ENCODE measurements at places on chromosomes 5 and 9.

DNA sequence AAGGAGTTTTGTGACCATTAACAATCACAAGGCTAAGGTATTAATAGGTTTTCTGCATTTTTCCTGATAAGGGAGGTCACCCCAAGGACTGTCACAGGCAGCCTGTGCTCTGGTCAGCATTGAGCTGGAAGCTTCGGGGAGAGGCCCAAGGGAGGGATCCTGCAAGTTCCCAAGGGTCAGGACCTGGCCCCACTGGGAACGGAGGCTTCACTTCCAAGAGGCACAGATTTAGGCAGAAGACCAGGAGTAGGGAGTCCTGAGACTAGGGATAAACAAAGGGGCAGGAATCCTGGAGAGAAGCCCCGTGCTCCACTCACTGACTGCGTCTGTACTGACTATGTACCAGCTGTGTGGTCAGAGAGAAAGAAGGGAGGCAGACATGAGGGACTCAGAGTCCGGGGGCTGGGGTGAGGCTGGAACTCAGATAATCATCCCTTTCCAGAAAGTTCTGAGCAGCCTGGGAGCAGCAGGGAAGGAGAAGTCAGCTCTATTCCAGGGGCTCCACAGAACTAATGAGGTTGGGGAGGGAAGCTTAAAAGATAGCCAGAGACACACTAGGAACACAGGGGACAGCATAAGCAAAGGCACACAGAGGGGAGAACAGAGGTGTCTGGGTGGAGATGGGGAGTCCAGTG, 37.8 kb downstream of the B4GALT1 start:
- DNase-seq = no peak

DNA sequence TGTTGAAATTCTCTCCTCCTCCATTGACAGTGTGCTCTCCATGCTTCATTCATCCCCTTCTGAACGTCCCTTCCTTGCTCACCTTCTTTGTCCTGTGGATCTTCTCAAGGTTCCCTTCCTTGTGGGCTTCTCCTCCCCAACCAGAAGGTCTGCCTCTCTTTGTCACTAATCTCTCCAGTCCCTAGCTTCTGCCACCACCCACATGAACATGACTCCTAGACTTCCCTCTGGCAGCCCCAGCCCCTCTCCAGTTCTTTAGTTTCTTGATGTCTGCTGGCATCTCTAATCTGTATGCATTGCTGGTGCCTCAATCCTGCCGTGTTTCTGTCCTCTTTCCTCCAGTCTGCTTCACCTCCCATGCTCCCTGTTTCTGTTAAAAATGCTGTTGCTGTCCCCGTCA, 79.3 kb downstream of the ARHGAP26 start:
- DNase-seq = no peak

- no peak for DNase-seq
Observed at GRCh38 chr5:115415143-115415491, 118.7 kb upstream of the CCDC112 start.

GRCh38 chr9:630817-631216, 210.7 kb upstream of the DMRT1 start:
- DNase-seq = no peak

DNA sequence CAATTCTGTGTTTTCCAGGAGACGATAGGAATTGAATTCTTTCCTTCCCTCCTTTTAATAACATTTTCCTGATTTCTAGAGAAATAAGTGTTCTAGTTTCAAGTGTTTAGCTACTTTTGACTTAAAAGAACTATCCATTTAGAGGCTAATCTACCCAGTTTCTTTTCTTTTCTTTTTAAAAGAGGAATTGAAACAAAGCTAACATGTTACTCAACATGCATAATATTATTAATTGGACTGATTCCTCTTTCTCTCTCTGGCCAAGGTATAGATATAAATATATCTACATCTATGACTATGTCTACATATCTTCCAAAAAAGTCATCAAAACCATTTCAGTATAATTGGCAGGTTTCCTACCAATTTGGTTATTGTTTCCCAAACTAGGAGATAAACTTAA, 309.8 kb downstream of the TRPM3 start:
- no peak for DNase-seq

GRCh38 chr5:136080483-136081216, 51.9 kb downstream of the TGFBI start:
- peak; percentile 44 for DNase-seq

DNA sequence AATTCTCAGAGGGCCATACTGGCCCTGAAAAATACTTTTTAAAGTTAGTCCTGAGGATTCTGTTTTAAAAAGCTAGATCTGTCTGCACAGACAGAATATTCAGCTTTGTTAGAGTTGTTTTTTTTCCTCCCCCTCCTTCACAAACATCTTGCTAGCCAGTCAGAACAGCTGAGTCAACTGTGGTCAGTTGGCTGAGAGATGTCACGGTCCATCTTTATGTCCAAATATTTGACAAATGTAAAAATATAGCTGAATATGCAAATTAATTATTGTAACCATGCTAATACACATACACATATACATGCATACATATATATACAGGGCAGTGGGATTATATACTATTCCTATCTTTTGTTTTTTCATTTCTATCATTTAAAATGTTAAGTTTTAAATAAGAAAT, 33.9 kb downstream of the UNC13B start:
- DNase-seq = no peak

- DNase-seq = no peak
Observed at GRCh38 chr9:69120380-69121154, 53.5 kb upstream of the TJP2 start.

- DNase-seq = no peak
Observed at GRCh38 chr9:112032009-112032408, 135.4 kb downstream of the UGCG start.

DNA sequence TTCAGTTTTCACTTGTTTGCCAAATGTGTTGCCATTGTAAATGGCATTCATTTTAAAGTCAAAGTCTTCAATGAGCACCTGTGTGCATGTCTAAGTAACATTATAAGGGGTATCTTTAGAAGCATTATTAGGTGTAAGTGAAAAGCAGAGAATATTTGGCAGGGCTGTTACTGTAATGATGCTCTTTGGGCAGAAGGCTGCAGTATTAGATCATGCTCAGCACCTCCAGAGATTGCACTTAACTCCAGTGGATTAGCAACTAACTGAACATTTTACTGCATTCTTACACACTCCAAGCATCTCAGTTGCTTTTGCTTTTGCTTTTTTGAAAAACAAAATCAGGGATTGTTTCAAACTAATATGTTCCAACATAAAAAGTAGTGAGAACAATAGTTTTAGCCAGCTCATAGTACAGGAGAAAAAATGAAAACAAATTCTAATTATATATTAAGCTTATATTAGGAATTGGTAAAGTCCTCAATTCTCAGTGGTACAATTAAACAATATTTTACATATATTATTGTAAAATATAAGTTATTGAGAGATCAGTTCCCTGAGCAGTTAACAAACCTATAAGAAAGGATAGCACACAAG, 1740.9 kb upstream of the CDH9 start:
- DNase-seq = no peak

- DNase-seq = no peak
Observed at GRCh38 chr9:136511144-136511669, 28.4 kb upstream of the SEC16A start.

GRCh38 chr9:135416664-135417290, 62.8 kb upstream of the PPP1R26 start:
- DNase-seq = no peak

DNA sequence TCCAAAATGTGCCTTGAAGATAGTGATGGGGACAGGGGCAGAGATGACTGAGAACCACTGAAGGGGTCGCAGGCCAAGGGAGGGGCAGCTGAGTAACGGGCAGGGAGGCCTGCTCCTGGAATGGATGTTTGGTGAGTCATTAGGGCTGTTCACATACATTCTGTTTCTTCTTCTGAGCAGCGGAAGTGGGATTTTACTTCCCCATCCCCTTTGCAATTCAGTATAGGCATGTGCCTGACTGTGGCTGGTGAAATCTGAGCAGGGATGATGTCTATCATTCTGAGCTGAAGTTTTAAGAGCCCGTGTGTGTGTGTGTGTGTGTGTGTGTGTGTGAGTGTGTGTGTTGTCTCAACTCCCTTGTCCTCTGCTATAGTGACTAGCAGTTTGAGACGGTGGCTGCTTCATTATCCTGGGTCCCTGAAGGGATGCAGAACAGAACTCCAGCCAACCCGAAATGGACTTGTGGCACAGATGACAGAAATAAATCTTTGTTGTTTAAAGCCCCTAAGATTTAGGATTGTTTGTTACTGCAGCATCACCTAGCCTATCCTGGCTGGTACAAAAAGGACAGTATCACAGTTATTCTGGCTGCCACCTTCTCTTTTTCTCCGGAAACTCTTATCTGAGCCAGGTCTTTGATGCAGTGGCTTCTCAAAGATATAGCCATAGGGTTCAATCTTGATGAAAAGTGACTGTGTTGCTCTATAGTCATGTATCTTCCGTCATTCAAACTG, 29.2 kb upstream of the TGFBI start:
- no peak for DNase-seq

DNA sequence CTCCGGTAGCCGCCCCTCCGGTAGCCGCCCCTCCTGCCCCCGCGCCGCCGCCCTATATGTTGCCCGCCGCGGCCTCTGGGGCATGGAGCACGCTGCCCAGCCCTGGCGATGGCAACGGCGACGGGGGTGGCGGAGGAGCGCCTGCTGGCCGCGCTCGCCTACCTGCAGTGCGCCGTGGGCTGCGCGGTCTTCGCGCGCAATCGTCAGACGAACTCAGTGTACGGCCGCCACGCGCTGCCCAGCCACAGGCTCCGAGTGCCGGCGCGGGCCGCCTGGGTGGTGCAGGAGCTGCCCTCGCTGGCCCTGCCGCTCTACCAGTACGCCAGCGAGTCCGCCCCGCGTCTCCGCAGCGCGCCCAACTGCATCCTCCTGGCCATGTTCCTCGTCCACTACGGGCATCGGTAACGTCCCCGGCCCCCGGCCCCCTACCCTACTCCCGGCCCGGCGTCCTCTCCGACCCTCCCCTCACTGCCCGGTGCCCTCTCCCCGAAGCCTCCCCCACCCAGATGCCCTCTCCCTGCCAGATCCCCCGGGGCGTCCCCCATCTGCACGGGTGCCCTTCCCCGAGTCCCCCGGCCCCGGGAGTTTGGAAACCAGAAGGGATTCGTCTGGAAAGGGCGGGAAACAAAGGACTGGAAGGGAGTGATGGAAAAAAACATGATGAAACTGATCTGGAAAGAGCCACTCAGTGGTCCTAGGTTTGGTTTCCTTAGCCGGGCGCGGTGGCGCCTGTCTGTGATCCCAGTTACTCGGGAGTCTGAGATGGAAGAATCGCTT, 417 bp downstream of the SRD5A1 start:
- DNase-seq = no peak

- DNase-seq = no peak
Observed at GRCh38 chr5:34439601-34440000, 216.5 kb upstream of the RAI14 start.

DNA sequence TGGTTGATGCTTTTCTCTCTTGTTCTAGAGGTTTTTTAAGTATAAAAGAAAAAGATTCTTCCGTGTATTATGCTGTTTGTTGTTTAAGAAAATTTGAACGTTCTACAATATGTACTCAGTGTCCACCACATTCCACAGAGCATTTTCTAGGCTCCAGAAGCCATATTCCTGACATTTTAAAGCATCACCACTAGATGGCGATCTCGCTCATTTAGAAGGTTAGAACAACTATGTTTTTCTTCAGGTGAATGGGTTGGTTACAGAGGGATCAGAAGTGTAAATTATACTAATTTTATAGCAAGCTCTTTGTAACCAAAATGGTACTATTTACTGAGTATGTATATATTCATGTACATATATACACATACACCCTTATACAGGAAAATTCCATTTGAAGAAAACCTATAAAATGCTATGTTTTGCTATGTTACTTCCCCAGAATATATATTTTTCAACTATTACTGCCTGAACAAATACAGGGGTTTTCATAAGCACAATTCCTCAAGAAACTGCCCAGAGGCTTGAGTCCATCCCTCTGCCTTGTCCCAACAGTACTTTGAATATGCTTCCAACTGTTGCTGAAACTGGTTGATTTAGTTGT, 284.3 kb downstream of the CCDC171 start:
- DNase-seq = no peak

GRCh38 chr5:17411436-17412402, 86.3 kb upstream of the TAF11L2 start:
- no peak for DNase-seq

DNA sequence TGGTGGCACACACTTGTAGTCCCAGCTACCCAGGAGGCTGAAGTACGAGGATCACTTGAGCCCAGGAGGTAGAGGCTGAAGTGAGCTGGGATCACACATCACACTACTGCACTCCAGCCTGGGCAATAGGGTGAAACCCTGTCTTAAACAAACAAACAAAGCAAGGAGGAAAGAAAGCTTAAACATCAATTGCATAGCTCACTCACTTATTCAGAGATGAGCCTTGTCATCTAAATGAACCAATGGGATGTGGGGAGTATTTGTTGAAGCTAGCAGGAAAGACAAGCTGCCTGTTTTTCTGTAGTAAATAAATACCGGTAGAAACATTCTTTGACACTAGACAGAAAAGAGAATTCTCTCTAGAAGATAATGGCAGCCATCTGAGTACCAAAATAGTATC, 161.0 kb upstream of the SLC12A2 start:
- no peak for DNase-seq

DNA sequence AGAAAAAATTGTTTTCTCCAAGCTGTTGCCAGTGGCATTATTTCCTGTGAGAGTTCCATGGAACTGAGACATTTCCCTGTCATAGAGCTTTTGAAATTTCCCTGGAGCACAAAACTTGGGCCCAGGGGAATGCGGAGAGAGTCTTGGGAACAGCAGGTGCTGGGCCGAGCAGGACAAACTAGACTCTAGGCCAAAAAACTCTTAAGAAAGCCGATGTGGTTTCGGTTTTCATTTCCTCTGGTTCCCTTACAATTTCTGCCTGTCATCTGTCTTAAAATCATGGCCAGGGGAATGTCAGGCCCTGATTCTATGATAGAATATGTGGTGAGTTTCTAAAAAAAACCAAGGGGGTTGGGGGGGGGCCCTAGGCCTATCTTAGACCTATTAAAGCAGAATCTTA, 4.6 kb downstream of the SLC35A4 start:
- DNase-seq = no peak

DNA sequence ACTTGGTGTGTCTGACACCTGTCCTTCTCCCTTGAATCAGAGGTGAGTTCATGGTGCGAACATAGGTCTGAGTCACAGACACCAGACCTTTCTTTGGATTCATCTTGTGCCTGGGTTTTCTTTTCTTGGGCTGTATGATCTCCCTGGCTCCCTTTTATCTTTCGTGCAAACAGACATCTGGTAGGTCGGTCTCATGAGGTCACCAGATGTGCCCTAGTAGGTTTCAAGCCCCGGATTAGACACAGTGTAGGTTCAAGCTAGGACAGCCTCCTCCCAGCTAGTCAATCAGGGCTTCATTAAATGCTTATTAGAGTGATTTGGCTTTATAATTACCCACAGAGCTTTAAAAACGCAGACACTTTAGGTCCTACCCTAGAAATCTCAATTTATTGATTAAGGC, 106.0 kb upstream of the MYO10 start:
- DNase-seq = no peak

DNA sequence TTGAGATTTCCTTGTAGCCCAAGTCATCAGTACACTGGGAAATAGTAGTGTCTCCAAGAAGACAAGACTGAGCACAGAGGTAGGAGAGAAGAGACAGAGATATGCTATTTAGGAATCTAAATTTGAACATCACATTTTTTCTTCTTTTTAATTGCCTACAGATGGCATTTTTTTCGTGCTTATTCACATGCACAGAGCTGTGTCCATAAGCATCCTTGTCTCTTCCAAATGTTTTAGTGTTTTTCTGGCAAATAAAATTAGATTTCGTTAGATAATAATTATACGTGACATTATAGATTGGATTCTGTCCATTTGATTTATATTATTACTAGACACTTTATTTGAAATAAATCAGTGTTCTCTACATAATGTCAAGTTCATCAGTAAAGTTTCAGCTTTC, 80.9 kb downstream of the PRR16 start:
- DNase-seq = no peak
